Placental epithelial cell (primary cell): ENCODE measurements at places on chromosomes 11 and 22. TPM values are rescaled to one million over a fixed set of nuclear protein-coding genes. Genes with fewer than 3 reads are reported as not detected.

The ST14 gene
- total RNA-seq = 0.11 TPM in 1 of 2 replicates, not detected in the other

The SLC25A18 gene
- not detected in 2 replicates for total RNA-seq

The GAB4 gene
- total RNA-seq = not detected in 2 replicates

The CD6 gene
- 0.65 TPM in 1 of 2 replicates, not detected in the other for total RNA-seq

The CREB3L1 gene
- 46.0 and 51.4 TPM in 2 replicates for total RNA-seq

The SCUBE2 gene
- 0.33 and 1.6 TPM in 2 replicates for total RNA-seq

The TEX12 gene
- total RNA-seq = 0.11 TPM in 1 of 2 replicates, not detected in the other

The HBB gene
- not detected in 2 replicates for total RNA-seq

The VPREB3 gene
- not detected in 2 replicates for total RNA-seq

The CNIH2 gene
- 0.87 and 2.4 TPM in 2 replicates for total RNA-seq

The YPEL4 gene
- total RNA-seq = 0.33 and 0.39 TPM in 2 replicates

The DNAJB7 gene
- not detected in 2 replicates for total RNA-seq

The APOL5 gene
- not detected in 2 replicates for total RNA-seq

The EFEMP2 gene
- 39.4 and 68.7 TPM in 2 replicates for total RNA-seq

The MYRF gene
- 0.22 and 1.2 TPM in 2 replicates for total RNA-seq

The UBQLNL gene
- 0.22 and 0.39 TPM in 2 replicates for total RNA-seq

The C22orf39 gene
- 9.3 and 12.2 TPM in 2 replicates for total RNA-seq

The ANO5 gene
- total RNA-seq = not detected in 2 replicates

The OR2AG1 gene
- total RNA-seq = not detected in 2 replicates

The ACR gene
- not detected in 2 replicates for total RNA-seq

The INCENP gene
- total RNA-seq = 19.6 and 27.8 TPM in 2 replicates

The CARD16 gene
- total RNA-seq = not detected in 2 replicates

The PRSS23 gene
- total RNA-seq = 249 and 620 TPM in 2 replicates

The RPL3 gene
- total RNA-seq = 1,589 and 2,446 TPM in 2 replicates

The MS4A12 gene
- total RNA-seq = not detected in 2 replicates

The OR52E1 gene
- not detected in 2 replicates for total RNA-seq

The RASGRP2 gene
- not detected in 2 replicates for total RNA-seq

The SPI1 gene
- total RNA-seq = not detected in 2 replicates

The TEX54 gene
- total RNA-seq = not detected in 2 replicates

The SHANK2 gene
- 4.6 and 5.9 TPM in 2 replicates for total RNA-seq

The LRRC74B gene
- total RNA-seq = not detected in 2 replicates

The KCNK4 gene
- total RNA-seq = under 0.01 TPM in 1 of 2 replicates, not detected in the other

The PHETA2 gene
- 29.4 and 42.0 TPM in 2 replicates for total RNA-seq

The MS4A3 gene
- not detected in 2 replicates for total RNA-seq

The PPP1R14B gene
- 118 and 386 TPM in 2 replicates for total RNA-seq

The OVCH2 gene
- 0.79 and 3.3 TPM in 2 replicates for total RNA-seq

The TNNT3 gene
- total RNA-seq = 10.1 and 62.4 TPM in 2 replicates

The MIOX gene
- total RNA-seq = not detected in 2 replicates

The FAT3 gene
- total RNA-seq = under 0.01 and 0.11 TPM in 2 replicates

The CRYBB2 gene
- 0.22 TPM in 1 of 2 replicates, not detected in the other for total RNA-seq

The EFCAB6 gene
- 2.5 and 3.5 TPM in 2 replicates for total RNA-seq

The MRGPRF gene
- total RNA-seq = 3.7 and 5.1 TPM in 2 replicates

The TRIM48 gene
- total RNA-seq = not detected in 2 replicates

The SLC22A8 gene
- not detected in 2 replicates for total RNA-seq

The MSANTD4 gene
- total RNA-seq = 17.3 and 17.4 TPM in 2 replicates

The CARD18 gene
- 0.11 TPM in 1 of 2 replicates, not detected in the other for total RNA-seq

The MFRP gene
- total RNA-seq = not detected in 2 replicates

The CYB561A3 gene
- 38.9 and 57.0 TPM in 2 replicates for total RNA-seq

The OSBP2 gene
- 0.11 and 1.2 TPM in 2 replicates for total RNA-seq

The LRRN4CL gene
- 0.39 and 0.87 TPM in 2 replicates for total RNA-seq

The SRPRA gene
- 67.5 and 114 TPM in 2 replicates for total RNA-seq

The MUC2 gene
- total RNA-seq = not detected in 2 replicates

The RIMBP3B gene
- total RNA-seq = 0.65 and 0.79 TPM in 2 replicates

The KCNJ4 gene
- not detected in 2 replicates for total RNA-seq

The EXT2 gene
- total RNA-seq = 110 and 138 TPM in 2 replicates

The PATE2 gene
- total RNA-seq = not detected in 2 replicates
